ENCODE measurements at places on chromosomes 1 and 21. TPM values are rescaled to one million over a fixed set of nuclear protein-coding genes. Genes with fewer than 3 reads are reported as not detected.

Gene CYP4A11
- total RNA-seq, result not detected

Gene FCRL1
- not detected for total RNA-seq

Gene TTC22
- total RNA-seq, result not detected

Gene TMEM81
- 2.9 TPM for total RNA-seq
